ENCODE measurements at places on chromosomes 5 and 9. TPM values are rescaled to one million over a fixed set of nuclear protein-coding genes. Genes with fewer than 3 reads are reported as not detected.

Gene BTNL9
- not detected for total RNA-seq

Gene IFNA2
- total RNA-seq, result not detected

Gene ZDHHC11
- total RNA-seq, result 0.94 TPM

Gene SGCD
- 24.2 TPM for total RNA-seq

Gene EGFL7
- total RNA-seq, result 38.5 TPM

Gene PCDH12
- under 0.01 TPM for total RNA-seq

Gene CDHR2
- not detected for total RNA-seq

Gene PARP8
- 13.1 TPM for total RNA-seq
